Stomach (tissue), 19 donors: ENCODE measurements at places on chromosomes 2 and 18. TPM values are rescaled to one million over a fixed set of nuclear protein-coding genes. Genes with fewer than 3 reads are reported as not detected.
A peak's percentile ranks its signal among the peaks of the same experiment; 100 is the strongest.

GRCh38 chr2:12778369-12778768 is 61.6 kb downstream of the TRIB2 start:
- DNase-seq = peak; percentile 34
- no peak overlapping the region for H3K4me3 ChIP-seq
- no peak overlapping the region for H3K27ac ChIP-seq

DNA sequence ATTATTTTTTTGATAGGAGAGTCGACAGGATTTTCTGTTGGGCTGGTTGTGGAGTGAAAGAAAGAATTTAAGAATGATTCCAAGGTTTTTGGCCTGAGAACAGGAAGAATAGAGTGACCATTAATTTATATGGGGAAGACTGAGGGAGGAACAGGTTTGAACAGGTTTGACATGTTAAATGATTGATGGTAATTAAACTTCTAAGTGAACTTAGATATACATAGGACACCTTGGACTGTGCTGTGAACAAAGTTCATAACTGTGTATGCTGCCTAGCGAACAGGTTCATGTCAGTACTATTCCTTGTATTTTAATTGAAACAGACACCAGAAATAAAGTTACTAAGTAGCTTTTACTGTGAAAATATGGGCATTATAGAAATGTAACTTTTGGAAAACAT is 212.0 kb downstream of the SPAG16 start:
- H3K36me3 ChIP-seq = no peaks in the 10 kb centered on the region
- no peak overlapping the region for H3K4me3 ChIP-seq
- no peaks in the 10 kb centered on the region for H3K4me1 ChIP-seq
- no peak for DNase-seq
- no peaks in the 10 kb centered on the region for H3K27me3 ChIP-seq

GRCh38 chr2:67686254-67686653 is 289.1 kb downstream of the ETAA1 start:
- no peak overlapping the region for H3K27ac ChIP-seq
- no peak for DNase-seq
- no peaks in the 10 kb centered on the region for H3K4me1 ChIP-seq
- H3K4me3 ChIP-seq = no peak overlapping the region
- H3K36me3 ChIP-seq = no peaks in the 10 kb centered on the region
- no peaks in the 10 kb centered on the region for H3K27me3 ChIP-seq

GRCh38 chr2:176826356-176826755 is 386.2 kb upstream of the HNRNPA3 start:
- no peak overlapping the region for H3K4me3 ChIP-seq
- no peaks in the 10 kb centered on the region for H3K27me3 ChIP-seq
- no peak overlapping the region for H3K27ac ChIP-seq

DNA sequence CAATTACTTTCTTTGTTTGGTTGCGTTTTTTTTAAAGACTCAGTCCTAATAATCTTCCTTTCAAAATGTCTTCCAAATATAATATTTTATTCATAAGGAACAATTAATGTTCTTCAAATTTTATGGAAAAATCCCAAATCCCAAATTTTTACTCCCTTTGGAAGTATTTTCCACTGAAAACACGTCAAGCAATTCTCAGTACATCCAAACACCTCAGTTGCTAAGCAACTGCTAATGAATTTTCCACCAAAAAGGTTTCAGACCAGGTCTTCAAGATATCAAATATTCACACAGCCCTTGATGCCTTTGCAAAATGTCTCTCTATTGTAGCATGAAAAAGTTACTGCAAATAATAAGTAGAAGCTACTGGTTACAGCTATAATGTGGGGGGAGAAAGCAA is 140.1 kb downstream of the DSEL start:
- no peak for DNase-seq
- H3K4me1 ChIP-seq = no peaks in the 10 kb centered on the region
- no peak overlapping the region for H3K4me3 ChIP-seq
- no peak overlapping the region for H3K27ac ChIP-seq
- H3K27me3 ChIP-seq = no peaks in the 10 kb centered on the region

DNA sequence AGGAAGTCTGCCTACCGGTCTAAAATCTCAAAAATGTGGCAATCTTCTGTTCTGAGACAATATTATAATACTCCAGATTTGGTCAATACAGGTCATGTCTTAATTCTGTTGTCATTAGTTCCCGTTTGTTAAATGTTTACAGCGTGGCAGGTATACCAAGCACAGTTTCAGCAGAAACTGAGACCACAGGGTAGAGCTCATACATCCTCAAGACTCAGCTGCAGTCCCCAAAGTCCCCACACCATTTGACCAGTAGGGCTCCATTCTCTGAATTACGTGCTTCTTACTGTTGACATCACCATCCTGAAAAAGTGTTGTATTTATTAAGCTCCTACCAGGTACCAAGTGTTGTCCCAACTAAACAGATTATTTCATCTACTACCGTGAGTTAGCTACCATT is 157.1 kb downstream of the MC4R start:
- H3K4me3 ChIP-seq = no peak overlapping the region
- no peaks in the 10 kb centered on the region for H3K36me3 ChIP-seq
- DNase-seq = no peak
- H3K4me1 ChIP-seq = no peaks in the 10 kb centered on the region
- no peak overlapping the region for H3K27ac ChIP-seq

GRCh38 chr2:209872675-209873074 is 101.0 kb downstream of the UNC80 start:
- H3K4me1 ChIP-seq = no peaks in the 10 kb centered on the region
- H3K36me3 ChIP-seq = no peaks in the 10 kb centered on the region
- DNase-seq = peak; percentile 54
- no peak overlapping the region for H3K4me3 ChIP-seq
- no peaks in the 10 kb centered on the region for H3K27me3 ChIP-seq

Gene CAVIN2
- total RNA-seq = 21.0 TPM

Gene CFAP210
- not detected for total RNA-seq

Gene GALNT5
- 2.2 TPM for total RNA-seq

Gene ASAP2
- 55.4 TPM for total RNA-seq
